T-helper 17 cell (primary cell): ENCODE measurements at places on chromosomes 1 and 21. TPM values are rescaled to one million over a fixed set of nuclear protein-coding genes. Genes with fewer than 3 reads are reported as not detected.

The ARHGEF10L gene
- 0.35 TPM for total RNA-seq

The HSD3B1 gene
- total RNA-seq = not detected

The NPL gene
- total RNA-seq = 4.7 TPM

The TOMM40L gene
- total RNA-seq = 6.9 TPM

The ADAMTS5 gene
- not detected for total RNA-seq

The GBP7 gene
- not detected for total RNA-seq

The ZMPSTE24 gene
- 9.0 TPM for total RNA-seq

The PROX1 gene
- not detected for total RNA-seq

The ZNF672 gene
- 23.1 TPM for total RNA-seq

The UBE2U gene
- total RNA-seq = not detected

The TCEA3 gene
- 12.3 TPM for total RNA-seq

The HSD11B1 gene
- 1.2 TPM for total RNA-seq
